Suprapubic skin (tissue), 4 donors: ENCODE measurements at places on chromosomes 5 and 9.

DNA sequence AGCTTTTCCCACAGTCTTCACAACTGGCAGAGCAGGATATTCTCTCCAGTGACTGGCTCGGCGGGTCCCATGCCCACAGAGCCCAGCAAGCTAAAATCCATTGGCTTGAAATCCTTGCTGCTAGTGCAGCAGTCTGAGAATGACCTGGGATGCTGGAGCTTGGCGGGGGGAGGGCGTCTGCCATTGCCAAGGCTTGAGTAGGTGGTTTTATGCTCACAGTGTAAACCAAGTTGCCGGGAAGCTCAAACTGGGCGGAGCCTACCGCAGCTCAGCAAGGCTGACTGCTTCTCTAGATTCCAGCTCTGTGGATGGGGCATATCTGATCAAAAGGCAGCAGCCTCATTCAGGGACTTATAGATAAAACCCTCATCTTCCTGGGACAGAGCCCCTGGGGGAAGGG, 194.1 kb downstream of the CCDC171 start:
- no peaks in the 10 kb centered on the region for H3K27me3 ChIP-seq
- no peak overlapping the region for H3K4me3 ChIP-seq
- DNase-seq, result no peak
- no peaks in the 10 kb centered on the region for H3K4me1 ChIP-seq
- no peaks in the 10 kb centered on the region for H3K36me3 ChIP-seq
- no peak overlapping the region for H3K27ac ChIP-seq

- no peak overlapping the region for H3K4me3 ChIP-seq
- H3K27me3 ChIP-seq, result peaks cover 32% of the 10 kb centered on the region
- DNase-seq, result no peak
- H3K27ac ChIP-seq, result no peak overlapping the region
- H3K4me1 ChIP-seq, result peaks cover 4% of the 10 kb centered on the region
Observed at GRCh38 chr5:171808951-171809350, 23.3 kb downstream of the SMIM23 start.

DNA sequence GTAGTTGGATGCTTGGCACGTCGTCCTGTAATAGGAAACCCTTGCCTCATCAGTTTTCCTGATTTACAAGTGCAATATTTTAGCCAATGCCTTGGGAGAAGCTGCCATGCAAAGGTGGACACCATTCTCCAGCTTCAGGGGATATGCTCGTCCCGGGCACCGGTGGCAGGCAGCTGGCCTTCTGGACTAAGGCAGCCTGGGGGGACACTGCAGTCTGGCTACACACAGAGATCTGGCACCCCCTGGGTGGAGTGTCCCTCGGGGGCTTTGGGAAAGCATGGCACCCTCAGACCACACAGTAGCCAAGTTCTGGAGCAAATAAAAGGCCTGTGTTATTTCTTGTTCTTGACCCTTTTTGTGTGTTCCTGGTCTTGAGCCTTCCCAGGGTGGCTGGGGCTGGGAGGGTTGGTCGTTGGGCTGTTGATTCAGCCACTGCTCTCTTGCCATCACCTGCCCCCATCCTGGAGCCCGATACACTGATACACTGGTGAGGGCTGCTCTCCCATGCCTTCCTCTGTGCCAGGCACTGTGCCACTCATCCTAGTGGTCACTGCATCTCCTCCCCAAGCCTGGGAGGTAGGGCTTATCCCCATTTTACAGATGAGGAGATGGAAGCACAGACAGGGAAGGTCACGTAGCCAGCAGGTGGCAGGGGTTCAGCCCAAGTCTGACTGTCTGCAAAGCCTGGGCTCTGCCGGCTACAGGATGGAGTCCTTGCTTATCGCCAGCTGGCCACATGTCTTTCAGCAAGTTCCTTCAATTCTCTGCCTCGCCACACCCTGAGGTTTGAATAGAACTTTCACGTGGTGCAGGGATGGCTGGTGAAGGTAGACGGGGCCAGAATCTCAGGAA, 134.1 kb downstream of the RGS3 start:
- no peaks in the 10 kb centered on the region for H3K27me3 ChIP-seq
- peaks cover 39% of the 10 kb centered on the region for H3K4me1 ChIP-seq
- H3K4me3 ChIP-seq, result no peak overlapping the region

- H3K4me1 ChIP-seq, result no peaks in the 10 kb centered on the region
- no peaks in the 10 kb centered on the region for H3K27me3 ChIP-seq
- no peaks in the 10 kb centered on the region for H3K36me3 ChIP-seq
- H3K4me3 ChIP-seq, result no peak overlapping the region
Observed at GRCh38 chr5:154248691-154249090, 58.2 kb downstream of the GALNT10 start.

DNA sequence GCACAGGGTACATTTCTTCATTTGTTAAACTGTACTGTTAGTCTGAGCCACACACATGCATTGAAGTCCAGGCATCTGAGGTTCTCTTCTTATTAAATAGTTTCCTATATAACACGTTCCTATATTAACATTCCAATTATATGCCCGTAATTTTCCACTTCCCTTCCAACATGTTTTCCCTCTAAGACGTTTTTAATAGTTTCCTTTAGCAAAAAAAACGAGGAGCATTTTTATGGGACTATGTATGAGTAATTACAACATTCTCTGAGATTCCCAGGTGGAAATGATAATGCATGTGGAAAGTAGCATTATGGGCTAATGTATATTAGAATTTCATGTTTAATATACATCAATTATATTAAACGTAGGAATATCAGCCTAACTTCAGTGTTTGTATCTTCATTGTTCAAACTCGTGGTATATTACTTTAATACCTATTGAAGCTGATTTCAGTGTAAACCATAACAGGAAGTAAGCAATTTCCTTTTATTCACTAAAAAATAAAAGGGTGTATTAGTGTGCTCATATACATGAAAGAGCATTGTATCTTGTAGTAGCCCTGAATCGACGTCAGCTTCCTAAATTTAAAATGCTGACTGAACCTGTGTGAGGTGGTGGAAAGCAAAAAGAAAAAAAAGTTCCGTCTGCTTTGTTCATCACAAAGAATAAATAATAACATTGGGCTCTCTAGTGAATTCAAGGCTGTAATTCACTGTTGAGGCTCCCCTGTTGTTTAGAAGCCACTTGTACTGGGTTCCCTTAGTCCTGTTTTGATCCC, 11.3 kb downstream of the SMARCA2 start:
- peak overlapping the region; percentile 76 for H3K27ac ChIP-seq
- no peak overlapping the region for H3K4me3 ChIP-seq
- no peaks in the 10 kb centered on the region for H3K27me3 ChIP-seq
- no peaks in the 10 kb centered on the region for H3K36me3 ChIP-seq
- peaks cover 100% of the 10 kb centered on the region for H3K4me1 ChIP-seq

DNA sequence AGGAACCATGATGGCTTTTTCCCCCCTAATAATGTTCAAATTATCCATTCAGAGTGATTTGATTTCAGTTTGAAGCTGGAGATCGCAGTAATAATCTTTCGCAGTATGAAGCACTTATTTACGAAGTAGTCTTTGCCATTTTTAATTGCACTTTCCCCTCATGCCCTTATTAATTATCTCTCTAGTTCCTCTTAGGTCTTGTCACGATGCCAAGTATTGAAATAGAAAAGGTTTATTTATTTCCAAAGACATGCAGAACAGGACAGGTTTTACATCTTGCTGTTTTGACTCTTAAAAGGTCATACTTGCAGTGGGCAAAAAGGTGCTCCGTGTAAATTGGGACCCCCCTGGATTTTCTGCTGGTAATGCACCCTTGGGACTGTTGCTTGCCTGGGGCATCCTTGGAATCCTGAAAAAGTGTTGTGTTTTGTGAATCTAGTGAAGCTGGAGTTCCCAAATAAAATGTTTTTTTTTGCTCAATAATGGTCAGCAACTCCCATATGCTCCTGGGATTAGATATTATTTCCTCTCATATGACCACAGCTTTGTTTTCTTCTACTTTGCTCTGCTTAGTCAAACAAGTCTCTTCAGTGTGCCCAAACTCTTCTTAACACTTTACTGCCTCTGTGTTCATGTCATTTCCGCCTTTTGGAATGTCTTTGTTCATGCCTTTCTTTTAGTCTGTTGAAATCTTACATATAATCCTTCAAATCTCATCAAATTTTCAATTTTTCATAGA, 278.3 kb downstream of the TMEM38B start:
- no peak overlapping the region for H3K4me3 ChIP-seq
- no peaks in the 10 kb centered on the region for H3K36me3 ChIP-seq
- no peaks in the 10 kb centered on the region for H3K27me3 ChIP-seq
- no peak for DNase-seq
- peak overlapping the region; percentile 5 for H3K27ac ChIP-seq

DNA sequence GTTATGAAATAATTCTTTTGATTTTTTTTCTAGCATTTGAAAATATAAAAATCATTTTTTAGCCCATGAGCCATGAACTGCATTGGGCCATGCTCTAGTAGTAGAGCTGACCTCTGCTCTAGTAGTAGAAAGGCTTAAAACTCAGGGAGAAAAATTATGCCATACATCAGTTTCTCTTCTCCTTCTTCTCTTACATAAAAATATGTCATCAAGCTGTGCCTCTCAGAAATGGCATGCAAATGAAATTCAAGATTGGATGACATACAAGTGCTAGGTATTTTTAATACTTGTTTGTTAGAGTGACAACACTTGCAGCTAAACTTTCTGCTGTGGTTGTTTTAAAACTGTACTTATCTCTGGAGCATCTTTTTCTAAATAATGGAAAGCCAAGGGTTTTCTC, 42.1 kb upstream of the TMOD1 start:
- no peaks in the 10 kb centered on the region for H3K4me1 ChIP-seq
- H3K27ac ChIP-seq, result no peak overlapping the region
- DNase-seq, result no peak

DNA sequence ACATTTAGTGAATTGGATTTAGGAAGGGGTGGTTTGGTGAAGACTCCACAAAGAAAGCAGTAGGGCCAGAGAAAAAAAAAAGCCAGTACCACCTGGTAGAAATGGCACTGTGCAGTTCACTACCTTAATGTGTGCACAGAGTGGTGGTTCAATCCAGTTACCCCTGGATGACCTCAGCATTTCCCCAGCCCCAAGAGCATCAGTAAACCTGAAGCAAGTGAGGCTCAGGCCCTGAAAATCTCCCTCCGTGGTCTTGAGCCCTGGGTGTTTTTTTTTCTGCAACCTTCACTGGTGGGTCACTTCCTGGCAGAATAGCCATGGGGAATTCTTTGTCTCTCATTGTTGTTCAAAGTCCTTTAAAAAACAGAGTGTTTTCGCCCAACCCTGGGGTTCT, 202.9 kb downstream of the GADD45G start:
- H3K36me3 ChIP-seq, result no peaks in the 10 kb centered on the region
- H3K4me3 ChIP-seq, result no peak overlapping the region
- H3K4me1 ChIP-seq, result peaks cover 12% of the 10 kb centered on the region
- H3K27me3 ChIP-seq, result peaks cover 6% of the 10 kb centered on the region

DNA sequence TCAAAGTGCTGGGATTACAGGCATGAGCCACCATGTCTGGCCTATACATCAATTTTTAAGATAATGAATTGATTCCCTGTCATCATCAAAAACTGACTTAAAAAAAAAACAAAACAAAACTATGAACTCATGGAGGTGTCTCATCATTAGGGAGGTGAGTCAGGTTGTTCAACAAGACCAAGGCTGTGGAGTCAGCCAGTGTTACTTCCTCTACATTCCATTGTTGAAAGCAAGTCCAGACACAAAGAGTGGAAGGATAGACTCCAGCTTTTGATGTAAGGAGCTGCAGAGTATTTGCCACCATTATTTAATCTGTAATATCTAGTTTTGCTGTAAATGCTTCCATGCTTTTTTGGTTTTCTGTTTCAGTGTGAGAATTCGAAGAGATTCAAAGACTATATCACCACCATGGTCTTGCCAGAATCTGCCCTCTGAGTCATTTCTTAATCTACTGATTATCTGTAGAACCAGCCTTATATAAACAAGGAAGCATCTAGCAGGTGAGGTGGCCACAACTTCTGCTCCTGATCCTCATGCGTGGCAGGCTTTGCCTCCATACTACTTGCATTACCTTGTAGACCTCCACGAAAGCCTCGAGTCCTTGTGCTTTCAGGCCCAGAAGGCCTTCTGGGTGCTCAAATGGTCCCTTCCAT, 156.1 kb downstream of the FGF1 start:
- no peak overlapping the region for H3K4me3 ChIP-seq

GRCh38 chr9:130842545-130842944, 7.5 kb downstream of the ABL1 start:
- peaks cover 72% of the 10 kb centered on the region for H3K4me1 ChIP-seq
- no peaks in the 10 kb centered on the region for H3K36me3 ChIP-seq
- no peaks in the 10 kb centered on the region for H3K27me3 ChIP-seq
- DNase-seq, result no peak
- H3K4me3 ChIP-seq, result no peak overlapping the region

DNA sequence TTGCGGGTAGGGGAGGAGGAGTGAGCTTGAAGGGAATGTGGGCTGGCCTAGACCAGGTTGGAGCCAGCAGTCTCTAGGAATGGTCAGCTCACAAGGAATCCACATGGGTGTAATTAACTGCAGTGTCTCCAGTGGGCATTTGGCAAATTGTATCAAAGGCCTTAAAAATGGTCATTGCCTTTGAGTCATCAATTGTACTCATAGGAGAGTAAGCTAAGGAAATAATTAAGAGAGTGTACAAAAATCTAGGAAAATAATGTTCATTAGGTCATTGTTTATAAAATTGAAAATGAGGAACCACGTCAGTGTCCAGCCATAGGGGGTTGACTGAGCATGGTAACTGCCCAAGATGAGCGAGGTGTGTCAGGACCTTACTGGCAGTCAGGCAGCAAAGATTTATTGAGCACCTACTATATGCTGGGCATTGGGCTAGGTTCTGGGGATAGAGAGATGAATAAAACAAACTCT, 29.8 kb upstream of the RPL26L1 start:
- H3K4me3 ChIP-seq, result no peak overlapping the region
- H3K27me3 ChIP-seq, result no peaks in the 10 kb centered on the region
- peaks cover 15% of the 10 kb centered on the region for H3K4me1 ChIP-seq
- H3K36me3 ChIP-seq, result peaks cover 32% of the 10 kb centered on the region

DNA sequence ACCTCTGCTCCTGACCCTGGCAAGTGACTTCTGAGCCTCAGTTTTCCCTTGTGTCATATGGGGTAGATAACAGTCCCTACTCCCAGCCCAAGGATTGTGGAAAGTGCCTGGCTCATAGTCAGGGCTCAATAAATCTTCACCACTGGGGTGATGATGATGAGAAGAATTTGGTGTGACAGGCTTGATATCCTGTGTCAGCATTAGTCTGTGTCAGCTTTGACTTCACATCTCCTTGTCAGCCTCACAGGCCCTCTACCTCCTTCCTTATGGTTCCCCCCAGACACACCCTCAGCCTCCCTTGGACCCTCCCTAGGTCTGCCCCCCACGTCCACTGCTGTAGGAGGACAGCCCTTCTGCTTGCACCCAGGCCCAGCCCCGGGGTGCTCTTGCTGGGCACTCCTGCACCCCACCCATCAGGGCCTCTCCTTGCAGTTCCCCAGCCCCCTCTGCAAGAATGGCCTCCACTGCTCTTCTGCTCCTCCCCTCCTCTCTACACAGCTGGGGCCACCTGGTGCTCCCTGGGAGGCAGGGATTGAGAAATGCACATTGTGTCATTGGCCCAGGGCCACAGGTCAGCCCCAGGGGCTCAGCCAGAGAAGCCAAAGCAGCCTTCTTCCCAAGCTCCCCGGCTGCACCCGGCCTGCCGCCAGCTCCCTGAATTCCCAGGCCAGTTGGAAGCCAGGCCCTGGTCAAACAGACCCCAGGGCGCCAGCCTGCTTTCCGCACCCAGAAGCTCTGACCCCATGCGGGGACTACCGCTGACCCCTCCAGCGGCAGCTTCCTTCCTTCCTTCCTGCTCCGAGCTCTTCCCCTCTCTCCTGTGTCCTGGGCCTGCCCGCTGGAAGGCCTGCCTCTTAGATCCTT, 7.7 kb downstream of the FGFR4 start:
- H3K4me1 ChIP-seq, result peaks cover 3% of the 10 kb centered on the region
- H3K4me3 ChIP-seq, result no peak overlapping the region
- no peaks in the 10 kb centered on the region for H3K27me3 ChIP-seq
- H3K36me3 ChIP-seq, result no peaks in the 10 kb centered on the region
